Trophoblast cell (in vitro differentiated cells and primary cell): ENCODE measurements at places on chromosomes 13 and 19.

DNA sequence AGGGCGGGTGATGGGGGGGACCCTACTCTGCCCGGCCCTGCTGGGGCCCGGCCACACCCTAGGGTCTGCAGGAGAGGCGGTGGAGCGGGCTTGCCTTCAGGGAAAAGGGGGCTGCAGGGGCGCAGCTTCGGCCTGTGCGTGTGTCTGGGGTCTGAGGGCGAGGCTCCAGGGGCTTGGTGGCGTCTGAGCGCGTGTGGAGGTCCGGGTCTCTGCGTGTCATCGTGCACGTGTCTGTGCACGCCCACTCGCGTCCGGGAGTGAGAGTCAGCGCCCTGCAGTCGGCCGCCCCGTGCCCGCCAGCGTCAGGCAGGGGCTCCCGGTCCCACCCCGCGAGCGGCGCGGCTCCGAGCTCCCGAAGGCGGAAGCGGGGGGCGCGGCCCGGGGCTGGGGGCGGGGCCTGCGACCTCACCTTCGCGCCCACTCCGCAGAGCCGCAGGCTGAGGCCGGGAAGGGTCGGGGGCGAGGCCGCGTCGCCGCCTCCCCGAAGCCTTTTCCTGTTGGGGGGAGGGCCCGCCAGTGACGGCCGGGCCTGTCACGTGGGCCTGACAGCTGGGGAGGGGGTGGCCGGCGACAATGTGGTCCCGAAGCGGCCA is at the start of gene ARHGAP45:
TSS of gene ARHGAP45 (plus strand) at position 420 of the 593 bp plus-strand sequence. CDS start 239 bp downstream, outside the sequence.
- no peak for DNase-seq

DNA sequence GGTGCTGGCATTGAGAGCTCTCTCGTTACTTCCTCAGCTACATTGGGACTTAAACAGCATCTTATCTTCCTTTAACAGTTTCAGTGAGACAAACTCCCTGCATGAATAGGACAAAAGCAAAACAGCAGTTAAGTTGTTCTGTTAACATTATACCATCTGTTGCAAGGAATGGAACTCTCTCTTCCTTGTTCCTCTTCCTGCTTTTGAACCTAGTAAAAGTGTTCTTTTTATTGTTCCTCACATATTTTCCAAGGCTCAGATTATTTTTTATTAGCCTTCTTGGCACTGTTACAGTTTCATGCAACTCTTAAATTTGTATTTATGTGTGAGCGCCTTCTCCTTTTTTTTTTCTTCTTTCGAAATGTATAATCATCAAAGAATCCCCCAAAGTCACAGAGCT is 202.6 kb upstream of the UFM1 start:
- DNase-seq = no peak

DNA sequence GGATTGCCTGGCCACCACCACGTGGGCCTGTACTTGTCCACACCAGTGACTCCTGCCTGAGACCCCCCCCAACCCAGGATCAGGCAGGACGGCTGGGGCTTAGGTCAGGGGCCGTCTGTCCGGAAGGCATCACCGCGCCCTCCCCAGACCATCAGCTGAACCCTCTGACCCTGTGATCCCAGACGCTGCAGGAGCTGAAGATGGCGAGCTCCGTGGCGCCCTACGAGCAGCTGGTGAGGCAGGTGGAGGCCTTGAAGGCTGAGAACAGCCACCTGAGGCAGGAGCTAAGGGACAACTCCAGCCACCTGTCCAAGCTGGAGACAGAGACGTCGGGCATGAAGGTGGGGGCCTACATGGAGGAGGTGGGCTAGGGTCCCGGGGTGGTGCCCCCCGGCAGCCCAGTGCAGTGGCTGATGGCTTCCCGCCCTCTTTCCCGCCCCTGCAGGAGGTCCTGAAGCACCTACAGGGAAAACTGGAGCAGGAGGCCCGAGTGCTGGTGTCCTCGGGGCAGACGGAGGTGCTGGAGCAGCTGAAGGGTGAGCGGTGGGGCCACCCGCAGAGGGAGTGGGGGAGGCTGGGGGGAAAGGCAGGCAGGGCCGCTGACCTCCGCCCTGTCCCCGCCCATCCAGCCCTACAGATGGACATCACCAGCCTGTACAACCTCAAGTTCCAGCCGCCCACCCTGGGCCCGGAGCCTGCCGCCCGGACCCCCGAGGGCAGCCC is 3.0 kb downstream of the APC2 start:
- no peak for DNase-seq

DNA sequence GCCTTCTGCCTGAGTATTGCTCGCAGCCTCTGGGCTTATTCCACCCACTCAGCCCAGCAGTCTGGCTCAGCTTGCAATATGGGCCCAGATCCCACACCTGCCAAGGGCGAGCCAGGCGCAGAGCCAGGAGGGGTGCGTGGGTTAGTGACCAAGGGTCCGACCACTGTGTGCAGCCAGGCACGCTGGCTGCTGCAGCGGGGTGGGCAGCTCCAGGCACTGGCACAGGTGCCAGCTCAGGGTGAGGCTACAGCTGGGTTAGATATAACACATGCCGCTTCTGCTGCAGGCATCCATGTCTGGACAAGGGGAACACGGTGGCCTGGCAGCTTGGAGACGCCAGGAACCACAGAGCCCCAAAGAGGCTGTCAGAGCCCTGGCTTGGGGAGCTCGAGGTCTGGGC is 12.6 kb upstream of the URAD start:
- DNase-seq = no peak

GRCh38 chr13:39422845-39423565 is 180.0 kb downstream of the LHFPL6 start:
- no peak for DNase-seq

DNA sequence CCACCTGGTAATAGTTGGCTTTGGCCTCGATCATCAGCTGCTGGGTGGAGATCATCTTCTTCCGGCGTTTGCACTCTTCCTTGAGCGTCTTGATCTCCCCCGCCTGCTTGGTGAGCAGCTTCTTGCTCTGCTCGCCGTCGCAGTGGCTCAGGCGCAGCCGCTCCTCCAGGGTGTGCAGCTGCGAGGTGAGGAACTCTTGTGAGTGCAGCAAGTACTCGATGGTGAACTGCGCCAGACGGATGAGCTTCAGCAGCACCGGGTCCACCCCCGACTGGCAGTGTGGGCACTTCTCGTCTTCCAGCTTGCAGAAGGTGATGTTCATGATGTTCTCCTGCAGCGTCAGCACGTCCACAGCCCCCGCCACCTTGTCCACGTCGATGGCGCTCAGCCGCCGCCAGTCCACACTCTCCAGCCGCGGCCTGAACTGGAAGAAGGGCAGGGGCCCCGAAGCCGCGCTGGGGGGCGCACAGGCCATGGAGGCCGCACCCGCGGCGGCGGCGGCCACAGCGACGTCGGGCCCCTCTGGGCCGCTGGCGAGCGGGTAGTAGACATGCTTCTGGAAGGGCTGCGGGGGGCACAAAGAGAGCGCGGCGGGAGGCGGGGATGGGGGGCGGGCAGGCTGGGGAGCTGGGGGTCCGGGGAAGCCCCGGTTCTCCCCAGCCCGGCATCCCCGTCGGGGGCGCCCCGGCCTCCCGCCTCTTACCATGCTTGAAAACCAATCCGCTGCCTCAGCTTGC is 3.0 kb downstream of the DZIP1 start:
- no peak for DNase-seq

DNA sequence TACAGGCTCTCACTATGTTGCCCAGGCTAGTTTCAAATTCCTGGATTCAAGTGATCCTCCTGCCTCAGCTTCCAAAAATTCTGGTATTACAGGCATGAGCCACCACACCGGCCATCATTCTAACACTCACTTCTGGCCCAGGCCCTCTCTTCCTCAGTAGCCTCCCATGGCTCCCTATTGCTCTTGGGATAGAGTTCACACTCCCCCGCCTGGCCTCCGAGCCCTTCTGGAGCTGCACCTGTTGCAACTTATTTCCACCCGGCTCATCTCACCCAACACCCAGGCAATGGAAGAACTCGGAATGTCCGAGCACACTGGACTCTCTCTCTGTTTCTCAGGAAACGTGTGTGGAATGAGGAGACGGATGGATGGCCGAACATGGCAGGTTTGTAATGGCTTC is 9.0 kb upstream of the SBK3 start:
- DNase-seq = no peak

- DNase-seq = no peak
Observed at GRCh38 chr13:34914416-34914815, 27.7 kb upstream of the NBEA start.

DNA sequence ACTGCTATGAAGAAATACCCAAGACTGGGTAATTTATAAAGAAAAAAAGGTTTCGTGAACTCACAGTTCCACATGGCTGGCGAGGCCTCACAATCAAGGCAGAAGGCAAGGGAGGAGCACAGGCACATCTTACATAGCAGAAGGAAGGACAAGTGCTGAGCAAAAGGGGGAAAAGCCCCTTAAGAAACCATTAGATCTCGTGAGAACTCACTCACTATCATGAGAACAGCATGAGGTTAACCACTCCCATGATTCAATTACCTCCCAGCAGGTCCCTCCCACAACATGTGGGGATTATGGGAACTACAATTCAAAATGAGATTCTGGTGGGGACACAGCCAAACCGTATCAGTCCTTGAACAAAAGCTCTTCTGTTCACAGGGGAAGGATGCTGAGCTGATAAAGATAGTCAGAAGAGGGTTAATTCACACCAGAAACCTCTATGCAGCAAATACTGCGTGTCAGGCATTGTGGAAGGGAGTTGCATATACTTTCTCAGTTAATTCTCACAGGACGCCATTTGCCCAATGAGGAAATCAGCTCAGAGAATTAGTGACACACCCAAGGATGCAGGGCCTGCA is 246.2 kb downstream of the FOXO1 start:
- no peak for DNase-seq

GRCh38 chr19:48303367-48303766 is 22.0 kb upstream of the EMP3 start:
- no peak for DNase-seq

- DNase-seq = no peak
Observed at GRCh38 chr19:4455719-4456475, 1.7 kb downstream of the UBXN6 start.

- peak; percentile 83 for DNase-seq
Observed at GRCh38 chr19:29263305-29264135, 50.6 kb upstream of the UQCRFS1 start.

- DNase-seq = no peak
Observed at GRCh38 chr13:106234636-106235035, 300.8 kb downstream of the EFNB2 start.

- DNase-seq = peak; percentile 83
Observed at GRCh38 chr19:13093407-13094105, 9.1 kb downstream of the LYL1 start.

GRCh38 chr19:38695317-38695683 is 47.9 kb downstream of the ACTN4 start:
- no peak for DNase-seq

- no peak for DNase-seq
Observed at GRCh38 chr19:47323872-47324271, 8.1 kb upstream of the C5AR2 start.

DNA sequence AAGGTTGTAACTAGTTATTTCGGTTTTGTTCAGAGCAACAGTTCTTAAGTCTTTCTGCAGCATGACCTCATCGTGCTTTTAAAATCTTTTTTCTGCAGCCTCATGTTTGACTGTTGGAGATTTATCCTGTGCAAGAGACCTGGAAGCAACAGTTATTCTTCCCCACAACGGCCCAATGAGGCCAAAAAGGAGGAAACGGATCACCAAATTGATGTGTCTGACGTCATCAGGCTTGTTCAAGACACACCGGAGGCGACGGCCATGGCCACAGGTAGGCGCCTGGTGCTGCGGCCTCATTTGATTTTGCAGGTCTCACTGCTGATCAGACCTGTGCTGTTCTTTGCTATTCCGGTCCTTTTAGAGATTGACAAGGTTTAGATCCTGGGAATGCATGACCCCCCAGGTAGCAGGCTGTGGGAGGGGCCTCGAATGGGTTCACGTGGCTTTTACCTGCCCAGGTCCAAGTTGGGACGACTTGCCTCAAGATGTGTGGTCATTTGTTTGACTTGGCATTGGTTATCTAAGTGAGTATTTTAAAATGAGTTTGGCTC is 66.8 kb upstream of the MCF2L start:
- no peak for DNase-seq

DNA sequence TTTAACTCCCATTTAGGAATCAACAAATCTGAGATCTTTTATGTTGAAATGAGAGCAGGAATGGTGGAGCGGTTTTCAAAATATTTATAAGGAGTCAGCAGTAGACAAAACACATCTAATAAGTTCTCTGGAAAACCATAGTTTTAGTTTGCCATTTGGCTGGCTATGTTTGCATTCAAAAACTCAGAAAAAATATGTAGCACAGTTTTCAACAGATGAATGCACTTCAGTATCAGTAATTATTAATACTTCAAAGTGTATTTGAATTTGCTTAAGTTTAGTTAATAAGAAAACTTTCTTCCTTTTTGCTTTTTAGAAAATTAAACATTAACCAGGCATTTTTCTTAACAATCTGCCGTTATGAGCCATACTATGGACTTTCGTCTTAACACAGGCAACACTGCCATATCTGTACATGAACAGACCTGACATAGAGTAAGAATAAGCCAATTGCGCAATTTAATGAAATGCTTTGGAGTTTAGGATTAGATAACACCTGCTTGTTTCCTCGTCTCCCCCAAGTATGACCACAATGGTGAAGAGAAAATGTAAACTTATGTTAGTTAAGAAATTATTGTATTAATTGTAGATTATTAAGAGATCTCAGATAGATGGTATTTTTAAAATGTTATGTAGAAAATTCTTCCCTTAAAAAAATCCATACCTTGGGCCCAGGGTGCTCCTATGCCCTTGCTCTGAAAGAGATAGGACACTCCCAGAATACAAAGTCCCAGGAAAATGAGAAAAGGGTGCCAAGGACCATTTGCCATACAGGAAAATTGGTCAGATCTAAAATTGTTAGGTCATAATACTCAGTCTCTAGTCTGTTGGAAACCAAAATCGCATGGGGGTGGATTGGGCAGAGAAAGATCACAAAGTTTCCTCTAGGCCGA is 552.3 kb upstream of the ARGLU1 start:
- DNase-seq = no peak

- no peak for DNase-seq
Observed at GRCh38 chr19:10744801-10745293, 27.0 kb downstream of the DNM2 start.

DNA sequence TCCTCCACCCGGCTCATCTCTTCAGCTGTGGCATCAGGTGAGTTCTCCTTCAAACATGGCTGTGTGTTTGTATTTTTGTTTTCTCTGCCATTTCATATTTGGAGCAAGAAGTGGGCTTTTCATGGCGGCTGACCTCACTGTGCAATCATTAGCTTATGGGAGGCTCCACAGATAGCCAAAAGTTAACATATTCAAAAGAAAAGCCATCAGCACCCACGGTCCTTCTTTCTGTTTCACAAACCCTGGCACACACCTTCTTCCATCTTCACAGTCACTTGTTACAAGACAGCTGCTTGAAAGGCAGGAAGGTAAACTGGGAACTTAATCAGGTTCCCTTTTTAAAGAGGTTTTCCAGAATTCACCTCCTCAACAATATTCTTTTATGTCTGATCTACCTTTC is 69.3 kb upstream of the ATP12A start:
- no peak for DNase-seq
